ENCODE measurements at places on chromosomes 4 and X.

DNA sequence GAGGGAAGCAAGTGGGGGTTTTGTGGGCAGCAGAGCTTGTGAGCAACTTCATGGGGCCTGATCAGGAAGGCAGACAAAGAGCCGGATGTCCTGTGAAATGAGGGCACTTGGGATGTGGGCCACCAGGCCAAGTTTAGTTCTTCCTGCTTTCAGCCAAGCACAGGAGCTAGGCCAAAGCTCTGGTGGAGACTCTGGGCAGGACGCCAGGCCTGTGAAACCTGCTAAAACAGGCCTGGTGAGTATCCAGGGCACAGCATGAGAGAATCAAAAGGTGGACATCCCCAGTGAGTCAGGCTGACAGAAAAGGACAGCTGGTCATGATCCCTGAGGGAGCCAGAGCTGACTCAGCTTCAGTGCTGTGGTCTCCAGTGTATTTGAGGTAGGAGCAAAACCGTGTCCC, 95.7 kb downstream of the NPNT start:
- DNase-seq = peak; percentile 85

- DNase-seq = no peak
Measured at GRCh38 chrX:39356119-39356807, 555.0 kb downstream of the MID1IP1 start.

DNA sequence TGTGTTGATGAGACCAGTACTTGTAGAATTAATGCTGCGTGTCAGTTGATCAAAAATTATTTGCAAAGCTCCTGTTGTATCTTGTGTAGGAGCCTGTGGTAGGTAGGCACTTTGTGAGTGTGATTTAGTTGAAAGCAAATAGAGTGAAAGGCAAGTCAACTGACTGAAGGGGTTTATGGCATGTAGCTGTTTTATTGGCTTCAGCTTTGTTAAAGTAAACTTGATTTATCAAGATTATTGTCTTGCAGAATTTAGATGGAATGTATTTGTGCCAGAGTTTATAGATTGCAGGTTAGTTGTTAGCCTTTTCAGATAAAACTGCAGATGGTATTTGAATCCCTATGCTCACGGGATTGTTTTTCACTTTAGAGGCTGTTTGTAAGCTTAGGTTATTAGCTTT, 128.0 kb downstream of the FRAS1 start:
- no peak for DNase-seq

DNA sequence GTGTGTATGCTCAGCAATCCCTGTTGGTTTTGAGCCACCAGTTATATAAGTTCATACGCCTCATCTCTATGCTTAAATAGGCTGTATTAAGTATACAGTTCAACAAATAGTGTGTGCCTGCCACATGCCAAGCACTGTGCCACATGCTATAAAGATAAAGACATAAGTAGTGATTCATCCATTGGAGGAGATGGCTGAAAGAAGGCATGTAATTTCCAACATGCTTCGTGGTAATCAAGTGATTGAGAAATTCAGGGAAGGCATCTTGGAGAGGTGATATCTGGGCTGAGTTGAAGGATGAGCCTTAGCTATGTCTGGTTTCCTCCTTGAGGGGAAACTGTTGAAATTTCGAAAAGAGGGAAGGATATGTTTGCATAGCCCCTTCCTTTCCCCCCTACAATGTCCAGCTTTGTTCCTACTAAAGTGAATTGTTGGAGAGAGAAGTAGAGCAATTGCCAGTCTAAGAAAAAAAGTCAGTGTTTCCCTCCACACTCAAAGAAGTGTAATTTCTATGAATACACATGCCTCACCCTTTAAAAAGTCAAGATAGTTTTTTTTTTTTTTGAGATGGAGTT, 96.5 kb downstream of the ARHGAP10 start:
- DNase-seq = no peak

DNA sequence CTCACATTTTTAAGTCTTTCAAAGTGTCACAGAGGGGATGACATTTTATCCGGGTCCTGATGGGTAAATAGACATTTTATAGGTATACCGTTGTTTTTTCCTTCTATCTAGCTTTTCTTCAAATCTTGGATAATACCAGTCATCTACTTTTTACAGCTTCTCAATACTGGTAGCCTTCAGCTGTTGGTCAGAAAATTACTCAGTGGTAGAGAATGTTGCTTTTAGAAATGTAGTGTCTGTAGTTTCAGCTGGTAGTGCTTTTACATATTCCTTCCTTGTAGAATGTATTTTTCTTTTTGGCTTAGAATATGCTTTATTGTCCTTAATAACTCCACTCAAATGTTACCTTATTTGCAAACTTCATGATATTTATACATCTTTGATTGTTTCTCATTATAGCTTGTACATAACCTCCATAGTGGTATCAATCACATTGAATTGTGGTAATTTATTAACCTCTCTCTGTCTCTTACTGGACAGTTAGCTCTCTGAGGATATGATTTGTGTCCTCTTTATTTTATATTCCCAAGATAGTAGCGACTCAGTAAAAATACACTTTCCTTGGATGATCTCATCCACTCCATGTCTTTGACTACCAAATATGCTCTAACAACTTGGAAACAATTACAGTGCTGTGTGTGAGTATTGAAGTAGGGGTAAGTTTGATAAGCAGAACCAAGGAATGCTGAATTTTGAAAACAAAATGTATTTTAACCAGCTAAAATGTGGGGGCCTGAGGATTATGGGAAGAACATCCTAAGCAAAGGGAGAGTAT, 53.8 kb downstream of the RAP1GDS1 start:
- DNase-seq = no peak

GRCh38 chr4:61924131-61924530, 724.0 kb downstream of the ADGRL3 start:
- no peak for DNase-seq

- DNase-seq = no peak
Measured at GRCh38 chrX:18938710-18939109, 45.2 kb downstream of the PHKA2 start.

GRCh38 chr4:1815096-1815996, 22.3 kb downstream of the FGFR3 start:
- no peak for DNase-seq

GRCh38 chr4:613126-613525, 12.2 kb upstream of the PDE6B start:
- peak; percentile 60 for DNase-seq

DNA sequence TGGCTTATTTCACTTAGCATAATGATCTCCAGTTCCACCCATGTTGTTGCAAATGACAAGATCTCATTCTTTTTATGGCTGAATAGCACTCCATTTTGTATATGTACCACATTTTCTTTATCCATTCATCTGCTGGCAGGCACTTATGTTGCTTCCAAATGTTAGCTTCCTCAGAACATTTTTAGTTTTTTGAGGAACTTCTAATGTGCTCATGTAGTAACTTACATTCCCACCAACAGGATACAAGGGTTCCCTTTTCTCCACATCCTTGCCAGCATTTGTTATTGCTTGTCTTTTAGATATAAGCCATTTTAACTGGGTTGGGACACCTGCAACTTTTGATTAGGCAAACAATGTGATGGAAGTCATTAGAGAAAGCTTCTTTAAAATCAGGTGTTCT, 454.2 kb downstream of the NLGN4X start:
- DNase-seq = no peak

- DNase-seq = no peak
Measured at GRCh38 chrX:110108381-110108821, 105.5 kb downstream of the TMEM164 start.

DNA sequence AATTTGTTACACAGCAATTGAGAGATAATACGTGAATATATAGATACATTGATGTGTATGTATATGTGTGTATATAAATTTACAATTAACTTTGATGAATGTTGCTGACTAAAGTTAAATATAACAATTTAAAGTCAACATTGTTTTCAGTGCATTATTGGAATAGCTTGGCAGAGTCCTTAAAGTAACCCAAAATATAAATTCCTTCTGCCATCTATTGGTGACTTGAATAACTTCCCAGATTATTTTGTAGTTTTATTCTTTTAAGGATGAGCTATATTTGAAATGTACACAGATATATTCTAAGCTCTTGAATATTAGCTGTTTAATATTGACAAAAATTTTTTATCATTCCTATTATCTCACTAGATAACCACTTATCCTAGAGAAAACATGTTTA, 298.2 kb upstream of the FSTL5 start:
- no peak for DNase-seq

GRCh38 chr4:33696586-33696985, 2547.7 kb downstream of the ARAP2 start:
- no peak for DNase-seq

- peak; percentile 65 for DNase-seq
Measured at GRCh38 chr4:8644461-8644891, 51.9 kb downstream of the CPZ start.

GRCh38 chrX:151402719-151403390, 5.8 kb downstream of the VMA21 start:
- DNase-seq = no peak

- DNase-seq = no peak
Measured at GRCh38 chrX:13153796-13154195, 109.4 kb upstream of the FAM9C start.

DNA sequence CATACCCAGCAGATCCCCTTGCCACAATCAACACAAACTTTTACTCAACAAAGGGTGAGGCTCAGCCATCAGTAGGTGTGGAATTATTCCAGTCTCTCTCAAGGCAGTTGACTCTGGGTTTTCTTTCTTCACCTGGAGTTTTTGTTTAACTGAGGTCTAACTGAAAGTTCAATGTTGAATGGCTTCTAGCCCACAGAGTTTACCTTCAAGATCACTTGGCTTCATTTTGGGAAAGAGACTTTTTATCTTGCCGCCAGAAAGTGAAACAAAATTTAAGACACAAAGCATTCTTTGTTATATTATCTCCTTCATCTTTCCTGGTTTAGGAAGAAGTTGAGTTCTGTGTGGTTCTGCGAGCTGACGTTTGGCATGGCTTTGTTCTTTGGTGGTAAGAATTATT, 83.8 kb upstream of the RASGEF1B start:
- DNase-seq = no peak

- peak; percentile 15 for DNase-seq
Measured at GRCh38 chrX:150227873-150228410, 135.2 kb upstream of the MAMLD1 start.

DNA sequence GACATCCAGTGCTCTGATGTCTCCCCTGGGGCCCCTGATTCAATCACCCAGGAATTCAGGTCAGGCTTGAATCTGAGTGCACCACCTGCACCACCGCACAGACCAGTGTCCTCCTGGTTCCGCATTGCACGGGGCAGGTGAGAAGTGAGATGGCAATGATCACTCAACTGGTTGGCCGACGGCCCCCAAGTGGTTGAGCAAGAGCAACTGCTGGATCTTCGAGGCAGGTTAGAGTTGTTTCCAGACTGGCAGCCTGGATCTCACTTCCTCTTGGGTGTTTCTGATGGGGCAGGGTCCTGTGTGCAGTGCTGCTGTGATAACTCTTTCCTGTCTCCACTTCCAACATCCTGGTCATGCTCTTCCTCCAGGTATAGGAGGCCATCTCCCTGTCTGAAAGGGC, 50.4 kb downstream of the C4orf50 start:
- DNase-seq = peak; percentile 55

- DNase-seq = no peak
Measured at GRCh38 chrX:151974336-151975227, at the start of gene GABRE. TSS of gene GABRE (minus strand) at chrX:151974676. CDS start at chrX:151974625, 51 bp downstream.

GRCh38 chr4:176189891-176190795, 5.2 kb downstream of the SPATA4 start:
- DNase-seq = no peak

DNA sequence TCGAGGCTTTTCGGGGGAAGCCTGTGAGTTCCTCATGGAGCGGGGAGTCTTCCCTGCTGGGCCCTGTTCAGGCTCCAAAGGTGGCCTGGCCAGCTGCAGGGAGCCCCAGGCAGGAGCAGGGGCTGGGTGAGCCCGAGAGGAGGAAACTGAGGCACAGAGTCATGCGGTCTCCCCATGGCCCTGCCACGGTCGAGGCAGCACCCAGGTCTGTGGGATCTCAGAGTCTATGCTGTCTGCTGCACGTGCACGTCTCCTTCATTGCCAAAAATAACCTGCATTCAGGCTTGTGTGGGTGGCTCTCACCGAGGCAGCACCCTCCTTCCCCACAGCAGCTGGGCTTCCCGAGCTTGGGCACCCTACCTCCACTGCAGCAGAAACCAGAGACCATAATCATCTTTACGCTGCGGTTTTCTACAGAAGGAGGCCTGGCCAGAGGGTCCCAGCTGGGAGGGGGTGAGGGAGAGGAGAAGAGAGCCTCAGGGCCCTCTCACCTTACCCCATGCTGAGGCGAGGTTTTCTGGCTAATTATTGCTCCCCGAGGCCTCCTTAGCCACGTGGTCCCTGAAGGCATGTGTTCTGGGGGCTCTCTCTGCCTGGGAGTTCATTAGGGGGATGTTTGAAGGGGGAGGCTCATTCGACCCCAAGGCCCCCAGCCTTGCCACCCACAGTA, 64.3 kb downstream of the CPZ start:
- no peak for DNase-seq

DNA sequence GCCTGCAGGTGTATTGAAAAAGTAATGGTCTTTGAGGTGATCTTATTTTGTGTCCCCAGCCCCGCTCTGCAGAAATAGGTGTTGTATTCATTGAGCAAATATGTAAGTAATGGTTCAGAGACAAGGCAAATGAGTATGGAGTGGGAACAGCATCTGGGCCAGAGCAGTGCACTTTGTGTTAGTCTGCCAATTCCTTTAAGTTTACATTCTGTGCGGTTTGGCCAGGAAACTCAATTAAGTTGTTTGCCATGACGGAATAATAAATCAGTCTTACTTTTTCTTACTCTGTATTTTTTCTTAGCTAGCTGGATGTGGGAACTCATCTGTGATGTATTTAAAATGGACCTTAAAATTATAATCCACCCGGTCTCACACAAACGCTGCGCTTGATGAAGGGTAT, 12.6 kb downstream of the DCLK2 start:
- no peak for DNase-seq

DNA sequence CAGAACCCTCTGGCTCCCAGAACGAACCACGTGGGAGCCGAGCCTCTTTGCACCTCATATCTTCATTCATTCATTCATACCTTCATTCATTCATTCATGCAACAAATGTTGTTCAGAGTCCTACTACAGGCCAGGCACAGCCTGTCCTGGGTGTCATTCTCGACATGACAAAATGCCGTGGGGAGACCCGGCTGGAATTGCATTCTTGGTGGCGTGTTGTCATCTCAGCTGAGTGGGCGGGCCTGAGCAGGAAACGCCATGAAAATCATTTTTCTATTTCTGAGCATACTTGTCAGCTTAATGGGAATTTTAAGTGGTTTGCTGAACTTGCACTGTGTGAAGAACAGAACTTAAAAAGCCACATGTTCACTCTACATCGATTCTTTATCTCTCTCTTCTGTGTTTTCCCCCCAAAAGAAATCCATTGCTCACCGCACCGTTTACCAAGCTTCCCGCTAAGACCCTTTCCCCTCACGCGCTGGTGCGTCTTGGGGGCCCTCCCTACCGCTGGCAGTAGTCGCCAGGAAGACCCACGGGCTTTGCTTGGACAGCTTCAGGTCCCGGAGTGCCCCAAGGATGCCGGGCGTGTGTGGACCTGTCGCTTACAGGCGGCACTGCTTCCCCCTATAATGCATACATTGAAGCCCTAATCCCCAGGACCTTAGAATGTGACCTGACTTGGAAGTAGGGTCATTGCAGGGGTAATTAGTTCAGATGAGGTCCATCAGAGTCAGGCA, 41.6 kb upstream of the HMX1 start:
- peak; percentile 65 for DNase-seq

All from spleen (tissue), 13 donors.